ENCODE measurements at places on chromosomes 16 and 17.

GRCh38 chr17:65447823-65448222 is 113.6 kb downstream of the AXIN2 start:
- H3K4me3 ChIP-seq, result no peak overlapping the region
- H3K4me1 ChIP-seq, result no peaks in the 10 kb centered on the region
- DNase-seq, result no peak
- H3K36me3 ChIP-seq, result no peaks in the 10 kb centered on the region

GRCh38 chr16:12126091-12126806 is 149.7 kb downstream of the SNX29 start:
- H3K36me3 ChIP-seq, result peaks cover 17% of the 10 kb centered on the region
- no peaks in the 10 kb centered on the region for H3K4me1 ChIP-seq
- H3K27me3 ChIP-seq, result no peaks in the 10 kb centered on the region
- DNase-seq, result no peak

GRCh38 chr17:11109106-11109505 is 131.9 kb upstream of the SHISA6 start:
- H3K4me3 ChIP-seq, result no peak overlapping the region
- H3K27me3 ChIP-seq, result no peaks in the 10 kb centered on the region
- no peaks in the 10 kb centered on the region for H3K36me3 ChIP-seq

GRCh38 chr17:20999841-21000532 is 42.8 kb downstream of the USP22 start:
- H3K4me3 ChIP-seq, result no peak overlapping the region
- no peak for DNase-seq
- H3K27me3 ChIP-seq, result no peaks in the 10 kb centered on the region
- H3K27ac ChIP-seq, result no peak overlapping the region
- H3K4me1 ChIP-seq, result peaks cover 38% of the 10 kb centered on the region

DNA sequence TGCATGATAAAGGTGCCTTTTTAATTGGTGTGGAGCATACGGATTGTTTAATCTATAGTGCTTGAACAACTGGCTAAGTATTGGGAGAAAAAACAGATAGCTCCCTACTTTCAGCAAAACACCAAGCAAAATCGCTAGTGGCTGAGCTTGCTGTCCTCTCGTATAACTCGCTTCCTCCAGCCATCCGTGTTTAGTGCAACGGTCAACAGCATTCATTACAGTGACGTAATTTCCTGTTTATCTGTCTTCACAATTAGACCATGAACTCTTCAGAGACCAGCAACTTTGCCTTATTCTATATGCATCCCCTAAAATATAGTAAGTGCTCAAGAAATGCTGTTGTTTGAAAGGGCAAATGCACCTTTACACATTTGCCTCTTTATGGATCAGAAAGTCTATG is 511.9 kb downstream of the HAPSTR1 start:
- H3K36me3 ChIP-seq, result no peaks in the 10 kb centered on the region
- H3K4me1 ChIP-seq, result no peaks in the 10 kb centered on the region
- DNase-seq, result no peak
- no peak overlapping the region for H3K4me3 ChIP-seq

- DNase-seq, result no peak
- no peak overlapping the region for H3K27ac ChIP-seq
These were observed 103.4 kb upstream of the NUDT7 start for GRCh38 chr16:77618951-77619350.

Measured in lower lobe of right lung (tissue), 2 donors.